ENCODE measurements at places on chromosomes 11 and 22.

- DNase-seq = no peak
These were observed 3.2 kb downstream of the TIMP3 start for GRCh38 chr22:32804531-32805360.

DNA sequence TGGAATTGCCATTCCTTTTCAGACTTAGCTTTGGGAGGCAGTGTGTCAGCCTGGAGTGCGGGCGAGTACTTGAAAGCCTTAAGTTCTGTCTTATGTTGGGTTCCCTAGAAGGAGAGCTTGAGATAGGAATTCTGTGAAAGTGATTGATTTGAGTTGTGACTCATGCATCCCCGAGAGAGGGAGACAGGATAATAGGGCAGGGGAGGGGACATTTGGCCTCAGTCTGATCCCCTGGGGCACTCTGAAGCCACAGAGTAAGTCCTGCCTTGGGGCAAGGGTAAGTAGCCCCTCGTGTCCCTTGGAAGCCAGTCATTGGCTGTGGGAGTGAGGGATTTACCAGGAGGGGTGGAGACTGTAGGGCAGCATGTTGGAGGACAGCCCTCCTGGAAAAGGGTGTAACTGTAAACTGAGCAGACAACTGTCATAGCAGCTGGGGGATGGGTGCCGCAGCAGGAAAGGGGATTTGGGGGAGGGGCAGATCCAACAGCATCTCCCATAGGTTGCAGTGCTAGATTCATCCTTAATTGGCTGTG is 44.0 kb downstream of the KIAA1671 start:
- DNase-seq = no peak

DNA sequence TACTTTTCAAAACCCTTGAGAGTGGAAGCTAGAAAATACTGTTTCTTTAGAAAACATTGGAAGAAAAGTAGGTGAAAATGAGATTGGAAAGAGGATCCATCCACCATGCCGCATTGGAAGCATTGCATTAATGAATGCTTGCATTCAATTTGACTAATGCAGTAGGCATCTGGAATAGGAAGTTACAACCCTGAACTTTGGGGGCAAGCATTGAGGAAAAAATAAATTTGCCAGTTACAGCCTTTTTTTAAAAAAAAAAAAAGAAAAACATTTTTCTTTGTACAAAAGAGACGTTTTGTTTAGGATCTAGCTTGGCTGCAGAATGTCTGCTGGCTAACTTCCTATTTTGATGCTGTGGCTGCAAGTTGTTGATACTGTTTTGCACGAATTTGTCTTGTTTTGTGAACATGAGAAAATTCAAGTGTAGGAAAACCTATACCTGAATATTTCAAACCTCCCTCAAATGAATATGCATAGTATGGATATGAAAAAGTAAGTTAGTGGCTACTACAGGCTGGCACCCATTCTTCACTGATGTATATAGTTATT is 28.1 kb downstream of the RTN3 start:
- no peak for DNase-seq

- no peak for DNase-seq
These were observed 5.1 kb downstream of the MB start for GRCh38 chr22:35611891-35612576.

- DNase-seq = peak; percentile 17
These were observed 470 bp downstream of the NUMA1 start for GRCh38 chr11:72079819-72080325.

DNA sequence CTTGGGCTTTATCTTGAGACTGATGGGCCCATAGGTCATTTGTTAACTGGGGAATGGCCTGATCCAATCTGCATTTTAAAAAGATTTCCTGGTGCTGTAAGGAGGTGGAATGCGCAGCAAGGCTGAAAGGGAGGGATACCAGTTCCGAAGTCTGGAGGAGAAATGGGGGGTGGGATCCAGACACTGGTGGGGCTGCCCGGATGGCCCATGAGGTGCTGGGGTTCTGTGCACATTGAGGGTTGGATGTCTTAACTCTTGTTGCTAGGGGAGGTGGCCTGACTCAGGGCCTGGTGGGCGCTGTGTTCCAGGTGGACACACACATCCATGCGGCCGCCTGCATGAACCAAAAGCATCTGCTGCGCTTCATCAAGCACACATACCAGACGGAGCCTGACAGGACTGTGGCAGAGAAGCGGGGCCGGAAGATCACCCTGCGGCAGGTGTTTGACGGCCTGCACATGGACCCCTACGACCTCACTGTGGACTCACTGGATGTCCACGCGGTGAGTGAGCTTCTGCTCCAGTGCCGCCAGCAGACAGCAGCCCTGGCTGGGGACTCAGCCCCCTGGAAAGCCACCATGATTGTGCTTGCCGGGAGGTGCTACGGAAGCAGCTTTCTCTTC is 38.1 kb downstream of the AMPD3 start:
- no peak for DNase-seq

GRCh38 chr22:43110927-43111623 is 525 bp downstream of the BIK start:
- peak; percentile 47 for DNase-seq

DNA sequence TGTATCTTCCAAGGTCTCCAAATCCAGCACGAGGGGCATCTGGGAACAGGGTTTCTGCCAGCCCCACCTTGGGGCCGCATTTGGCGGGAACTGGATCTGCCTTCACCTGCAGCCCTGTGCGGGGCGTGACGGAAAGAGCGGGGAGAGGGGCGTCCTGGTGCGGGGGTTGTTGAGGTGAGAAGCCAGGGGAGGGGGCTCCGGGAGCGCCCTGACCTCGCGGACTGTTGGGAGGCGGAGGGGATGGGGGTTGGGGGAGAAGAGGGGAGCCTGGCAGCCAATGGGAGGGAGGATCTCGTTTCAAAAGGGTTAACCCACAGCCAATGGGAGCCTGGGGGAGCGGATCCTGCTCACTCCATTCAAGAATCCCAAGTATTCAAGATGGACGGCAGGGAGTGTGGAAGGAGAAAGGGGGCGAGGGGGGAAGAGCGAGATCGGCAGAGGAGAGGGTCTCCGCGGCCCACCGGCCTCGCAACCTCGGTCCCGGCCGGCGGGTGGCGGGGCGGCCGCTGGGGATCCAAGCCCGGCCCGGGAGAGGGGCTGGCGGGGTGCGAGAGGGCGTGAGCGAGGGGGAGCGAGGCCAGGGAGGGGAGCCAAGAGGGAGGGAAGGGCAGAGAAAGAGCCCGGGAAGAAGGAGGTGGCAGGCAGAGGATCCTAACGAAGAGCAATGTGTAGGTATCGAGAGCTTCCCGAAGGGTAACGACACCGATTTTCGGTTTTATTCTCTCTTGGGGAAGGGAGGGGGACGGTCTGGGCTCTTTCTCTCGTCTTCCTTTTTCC is 11.5 kb downstream of the YPEL4 start:
- peak; percentile 52 for DNase-seq

- DNase-seq = no peak
These were observed 36.9 kb upstream of the BID start for GRCh38 chr22:17811119-17811518.

- DNase-seq = no peak
These were observed 62.8 kb downstream of the DDX10 start for GRCh38 chr11:108727665-108728064.

- no peak for DNase-seq
These were observed 52.9 kb downstream of the SYTL2 start for GRCh38 chr11:85758026-85758425.

DNA sequence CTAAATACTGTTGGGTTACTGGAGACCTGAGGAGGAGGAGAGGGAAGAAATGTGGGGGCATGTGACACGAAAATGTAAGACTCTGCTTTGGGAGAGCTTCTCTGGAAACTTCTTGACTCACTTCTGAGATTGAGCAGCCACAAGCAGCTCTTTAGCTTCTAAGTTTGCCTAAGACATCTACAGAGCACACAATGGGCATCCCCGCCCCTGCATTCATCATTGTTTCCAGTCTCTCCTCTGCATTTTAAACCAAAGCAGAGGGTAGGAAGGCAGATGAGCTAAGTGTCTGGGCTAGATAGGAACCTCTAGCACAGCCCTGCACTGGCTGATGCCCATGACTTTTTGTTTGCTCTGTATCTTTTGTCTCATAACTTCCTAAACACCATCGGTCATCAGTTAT is 2.1 kb upstream of the OR52D1 start:
- DNase-seq = no peak

- DNase-seq = no peak
These were observed 195.8 kb downstream of the MAML2 start for GRCh38 chr11:96147186-96147585.

- DNase-seq = no peak
These were observed 122.7 kb upstream of the GUCY1A2 start for GRCh38 chr11:107140983-107141382.

GRCh38 chr11:4809246-4809645 is 5.1 kb upstream of the OR52R1 start:
- DNase-seq = no peak

DNA sequence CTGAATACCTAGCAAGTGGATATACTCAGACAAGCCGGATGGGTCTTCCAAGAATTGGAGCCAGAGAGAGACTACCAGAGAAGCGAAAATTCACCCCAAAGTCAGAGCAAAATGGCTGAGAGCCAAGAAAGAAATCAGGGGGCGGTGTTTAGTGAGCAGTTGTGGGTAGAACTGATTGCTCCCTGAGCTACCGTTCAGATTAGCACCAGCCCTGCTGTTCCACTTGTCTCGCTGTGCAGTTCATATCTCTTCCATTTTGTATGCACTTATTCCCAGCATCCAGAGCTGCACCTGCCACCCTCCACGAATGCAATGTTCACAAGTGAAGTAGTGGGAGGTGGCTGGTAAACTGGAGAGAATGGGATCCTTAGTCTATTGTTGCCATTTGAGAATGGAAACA is 25.5 kb downstream of the DRD2 start:
- no peak for DNase-seq

DNA sequence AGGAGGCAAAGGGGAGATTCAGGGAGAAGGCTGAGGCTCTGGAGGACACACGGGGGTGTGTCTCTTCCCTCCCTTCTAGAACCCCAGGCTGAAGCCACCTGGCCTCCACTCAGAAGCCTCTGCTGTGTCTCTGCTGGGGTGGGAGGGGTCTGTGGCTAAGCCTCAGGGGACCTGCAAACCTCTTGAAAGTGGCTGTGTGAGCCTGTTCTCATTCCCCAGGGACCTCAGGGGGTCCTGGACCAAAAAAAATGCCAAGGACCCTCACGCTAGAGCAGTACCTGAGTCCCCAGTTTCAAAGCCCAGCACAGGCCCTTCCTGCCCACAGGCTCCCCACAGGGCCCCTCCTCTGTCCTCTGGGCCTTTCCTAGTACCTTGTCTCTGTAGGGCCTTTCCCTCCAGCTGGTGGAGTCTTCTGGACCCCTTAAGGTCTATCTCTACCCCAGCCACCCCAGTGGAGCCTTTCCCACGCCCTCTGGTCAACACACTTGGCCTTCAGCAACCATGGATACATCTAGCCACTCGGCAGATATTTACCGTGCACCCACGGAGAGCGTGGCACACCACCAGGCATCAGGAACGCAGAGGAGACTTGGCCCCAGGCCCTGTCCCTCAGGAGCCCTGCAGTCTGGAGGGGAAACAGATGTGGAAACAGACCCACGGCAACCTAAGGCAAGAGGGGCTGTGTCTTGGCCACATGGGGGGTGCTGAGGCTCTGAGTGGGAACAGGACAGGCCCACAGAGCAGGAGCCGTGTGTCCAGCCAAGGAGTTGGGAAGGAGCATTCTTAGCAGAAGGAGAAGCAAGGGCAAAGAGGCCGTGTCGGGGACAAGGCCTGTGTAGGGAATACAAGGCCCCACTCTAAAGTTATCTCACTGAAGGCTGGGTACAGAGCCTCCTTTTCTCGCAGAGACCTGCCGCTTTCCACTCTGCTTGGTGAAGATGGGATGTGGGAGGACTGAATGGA is 18.5 kb downstream of the PLA2G6 start:
- DNase-seq = no peak

DNA sequence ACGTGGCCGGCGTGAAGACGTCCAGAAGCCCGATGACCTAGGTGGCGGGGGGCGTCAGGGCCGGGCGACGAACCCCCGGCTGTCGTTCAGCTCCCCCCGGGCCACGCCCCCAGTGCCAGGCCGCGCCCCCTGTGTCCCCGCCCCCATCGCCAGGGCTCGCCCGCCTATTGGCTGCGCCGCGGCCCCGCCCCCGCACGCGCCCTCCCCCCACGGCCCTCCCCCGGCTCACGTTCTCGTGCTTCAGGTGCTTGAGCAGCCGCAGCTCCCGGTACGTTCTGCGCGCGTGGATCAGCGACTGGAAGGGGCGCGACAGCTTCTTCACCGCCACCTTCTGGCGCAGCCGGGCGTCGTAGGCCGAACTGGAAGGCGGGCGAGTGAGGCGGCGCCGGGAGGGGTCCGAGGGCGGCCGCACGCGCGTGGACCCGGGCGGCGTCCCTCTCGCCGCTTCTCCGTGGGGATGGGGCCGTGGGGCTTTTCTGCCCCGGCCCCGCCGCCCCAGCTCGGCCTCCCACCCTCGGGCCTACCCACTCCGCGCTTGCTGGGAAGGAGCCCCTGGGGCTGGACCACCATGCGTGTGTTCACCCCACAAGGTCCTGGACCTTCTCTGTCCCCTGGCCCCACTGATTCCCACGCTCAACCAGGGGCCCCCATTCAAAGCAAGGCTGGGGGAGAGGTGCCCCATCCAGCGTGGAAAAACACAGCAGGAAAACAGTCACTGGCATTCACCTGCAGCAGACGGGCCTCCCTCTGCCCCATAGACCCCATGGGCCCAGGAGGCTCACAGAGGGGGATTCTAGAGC is 2.4 kb downstream of the MAPK11 start:
- DNase-seq = peak; percentile 60

DNA sequence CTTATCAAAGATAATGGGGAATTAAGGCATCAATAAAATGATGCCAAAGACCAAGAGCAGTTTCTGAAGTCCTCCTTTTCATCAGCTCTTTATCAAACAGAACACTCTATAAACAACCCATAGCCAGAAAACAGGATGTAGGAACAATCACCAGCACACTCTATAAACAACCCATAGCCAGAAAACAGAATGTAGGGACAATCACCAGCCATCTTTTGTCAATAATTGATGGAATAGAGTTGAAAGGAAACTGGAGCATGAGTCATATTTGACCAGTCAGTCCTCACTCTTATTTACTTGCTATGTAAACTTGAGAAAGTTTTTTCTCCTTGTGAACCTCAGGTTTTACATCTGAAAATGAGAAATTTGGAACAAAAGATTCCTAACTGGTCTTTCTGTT is 10.0 kb downstream of the MS4A2 start:
- no peak for DNase-seq

DNA sequence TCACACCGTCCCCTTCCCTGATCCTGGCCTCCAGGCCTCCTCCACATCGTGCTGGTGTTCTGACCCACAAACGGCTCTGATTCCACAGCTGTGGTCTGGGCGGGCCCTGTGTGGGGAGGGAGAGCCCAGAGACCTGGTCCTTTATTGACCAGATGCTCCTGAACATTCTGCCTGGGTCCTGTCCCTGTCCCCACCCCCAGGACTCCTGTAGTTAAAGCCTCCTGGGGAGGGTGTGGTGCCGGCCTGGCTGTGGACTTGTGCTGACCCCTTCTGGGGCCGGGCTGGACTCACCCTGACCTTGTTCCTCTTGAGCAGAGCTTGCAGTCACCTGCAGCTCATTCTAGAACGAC is 128.7 kb downstream of the CTTN start:
- DNase-seq = no peak

GRCh38 chr22:47328550-47329243 is 566.2 kb downstream of the TBC1D22A start:
- peak; percentile 33 for DNase-seq

DNA sequence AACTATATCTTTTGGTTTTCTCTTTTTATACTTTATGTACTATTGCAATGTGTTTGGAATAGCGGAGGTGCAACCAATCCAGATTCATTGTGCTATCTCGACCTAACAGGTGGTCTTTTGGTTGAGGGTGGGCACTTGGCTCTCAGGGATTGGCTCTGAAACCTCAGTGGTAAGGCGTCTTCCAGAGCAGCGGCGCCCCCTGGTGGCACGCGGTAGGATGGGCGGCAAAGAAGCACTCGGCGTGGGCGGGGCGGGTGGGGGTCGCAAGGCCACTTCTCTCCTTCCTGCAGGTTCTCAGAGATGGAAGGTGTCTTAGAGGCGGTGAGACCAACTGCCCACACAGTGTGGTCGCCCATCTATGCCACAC is 19.2 kb upstream of the PLET1 start:
- DNase-seq = peak; percentile 63

All from mucosa of gallbladder (tissue), 1 donor.